Activated CD4-positive, alpha-beta T cell treated with anti-CD3 and anti-CD28 coated beads, Interleukin-2, amount 50 U/mL, for 16 hours (primary cell): ENCODE measurements at places on chromosomes 5 and 9.
A peak's percentile ranks its signal among the peaks of the same experiment; 100 is the strongest.

DNA sequence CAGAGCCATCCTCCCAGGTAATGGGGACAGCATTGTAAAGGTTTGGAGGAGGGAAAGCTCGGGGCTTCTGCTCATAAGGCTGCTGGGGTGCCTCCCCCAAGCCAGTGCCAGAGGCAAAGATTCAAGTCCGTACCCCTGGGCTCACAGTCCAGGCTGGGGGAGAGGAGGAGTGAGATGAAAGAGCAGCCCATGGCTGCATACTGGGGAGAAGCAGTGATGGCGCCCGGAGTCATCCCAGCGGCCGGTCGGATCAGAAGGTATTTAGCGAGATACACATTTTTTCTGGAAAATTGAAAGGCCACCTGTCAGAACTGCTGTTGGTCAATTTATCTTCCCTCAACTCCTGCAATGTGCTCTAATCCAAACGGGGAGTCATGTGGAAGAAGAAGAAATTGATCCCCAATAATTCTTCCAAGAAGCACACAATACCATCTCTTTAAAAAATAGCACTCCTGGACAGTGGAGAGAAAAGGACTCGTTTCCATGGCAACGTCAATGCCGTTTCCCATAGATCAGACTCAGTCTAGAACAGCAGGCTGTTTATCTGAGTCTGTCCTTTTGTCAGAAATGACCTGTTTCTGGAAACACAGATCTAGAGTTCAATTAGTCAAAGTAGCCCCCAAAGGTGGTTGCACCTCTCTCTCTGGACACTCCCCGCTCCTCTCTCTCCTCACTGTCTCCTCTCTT, 65.9 kb downstream of the NSG2 start:
- DNase-seq: no peak

DNA sequence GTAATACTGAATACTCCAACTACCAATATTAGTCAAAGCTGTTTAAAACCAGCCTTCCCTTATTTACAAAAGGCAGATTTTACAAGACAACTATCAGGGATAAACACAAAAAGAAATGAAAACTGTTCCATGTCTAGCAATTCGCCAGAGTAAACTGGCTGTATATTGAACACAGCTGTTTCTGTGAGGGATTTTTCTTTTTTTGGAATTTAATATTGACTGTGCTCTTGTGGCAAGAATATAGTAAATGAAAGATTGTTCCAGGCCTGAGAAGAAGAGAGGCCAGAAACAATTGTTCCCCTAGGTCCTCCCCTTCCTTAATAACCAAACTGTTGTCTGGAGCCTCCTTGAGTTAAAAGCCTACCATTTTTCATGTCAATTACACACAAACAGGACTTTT, 188.6 kb downstream of the PDE4D start:
- no peak for DNase-seq

- no peak for DNase-seq
These were observed 91.2 kb downstream of the MED10 start for GRCh38 chr5:6287176-6287575.

GRCh38 chr9:98821831-98822230, 14.4 kb downstream of the GALNT12 start:
- no peak for DNase-seq

GRCh38 chr5:168683247-168683926, 104.2 kb upstream of the PANK3 start:
- peak; percentile 37 for DNase-seq

GRCh38 chr9:26725573-26725972, 167.0 kb downstream of the CAAP1 start:
- DNase-seq: no peak

- no peak for DNase-seq
These were observed 95.0 kb downstream of the NSG2 start for GRCh38 chr5:174140452-174141020.

- DNase-seq: peak; percentile 43
These were observed 647 bp downstream of the SMARCA2 start for GRCh38 chr9:2015581-2016407.

GRCh38 chr9:92008041-92008440, 58.0 kb upstream of the ROR2 start:
- no peak for DNase-seq

- no peak for DNase-seq
These were observed 63.5 kb downstream of the ROR2 start for GRCh38 chr9:91886414-91887076.

DNA sequence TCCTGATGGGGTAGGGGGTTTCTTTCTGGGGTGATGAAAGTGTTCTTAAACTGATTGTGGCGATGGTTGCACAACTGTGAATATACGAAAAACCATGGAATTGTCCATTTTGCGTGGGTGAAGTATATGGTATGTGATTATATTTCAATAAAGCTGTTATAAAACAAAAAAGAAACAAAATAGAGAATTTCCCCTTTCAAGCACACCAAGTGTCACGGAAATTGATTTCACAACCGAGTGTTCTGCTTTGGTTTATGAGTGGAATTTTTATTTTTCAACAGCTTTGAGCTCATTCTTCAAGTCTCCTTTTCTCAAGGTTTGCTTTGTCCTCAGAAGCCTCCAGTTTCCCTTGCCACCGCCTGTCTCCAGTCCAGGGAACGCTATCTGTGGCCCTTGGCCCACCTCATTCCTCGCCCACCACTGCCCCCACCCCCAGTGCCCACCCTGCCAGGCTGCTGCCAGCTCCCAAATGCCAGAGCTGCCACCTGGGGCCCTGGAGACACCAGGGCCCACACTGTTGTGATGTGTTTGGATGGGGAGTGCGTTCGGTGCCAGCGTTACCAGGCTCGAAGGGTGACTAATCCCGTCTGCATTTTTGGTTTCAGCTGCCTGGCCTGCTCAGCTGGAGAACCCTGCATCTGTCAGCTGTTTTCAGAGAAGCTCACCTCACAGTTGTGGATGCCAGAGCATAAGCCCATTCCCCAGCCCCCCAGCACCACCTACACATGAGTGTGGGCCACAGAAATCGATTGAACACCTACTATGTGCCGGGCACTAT, 30.4 kb downstream of the DUSP1 start:
- no peak for DNase-seq

DNA sequence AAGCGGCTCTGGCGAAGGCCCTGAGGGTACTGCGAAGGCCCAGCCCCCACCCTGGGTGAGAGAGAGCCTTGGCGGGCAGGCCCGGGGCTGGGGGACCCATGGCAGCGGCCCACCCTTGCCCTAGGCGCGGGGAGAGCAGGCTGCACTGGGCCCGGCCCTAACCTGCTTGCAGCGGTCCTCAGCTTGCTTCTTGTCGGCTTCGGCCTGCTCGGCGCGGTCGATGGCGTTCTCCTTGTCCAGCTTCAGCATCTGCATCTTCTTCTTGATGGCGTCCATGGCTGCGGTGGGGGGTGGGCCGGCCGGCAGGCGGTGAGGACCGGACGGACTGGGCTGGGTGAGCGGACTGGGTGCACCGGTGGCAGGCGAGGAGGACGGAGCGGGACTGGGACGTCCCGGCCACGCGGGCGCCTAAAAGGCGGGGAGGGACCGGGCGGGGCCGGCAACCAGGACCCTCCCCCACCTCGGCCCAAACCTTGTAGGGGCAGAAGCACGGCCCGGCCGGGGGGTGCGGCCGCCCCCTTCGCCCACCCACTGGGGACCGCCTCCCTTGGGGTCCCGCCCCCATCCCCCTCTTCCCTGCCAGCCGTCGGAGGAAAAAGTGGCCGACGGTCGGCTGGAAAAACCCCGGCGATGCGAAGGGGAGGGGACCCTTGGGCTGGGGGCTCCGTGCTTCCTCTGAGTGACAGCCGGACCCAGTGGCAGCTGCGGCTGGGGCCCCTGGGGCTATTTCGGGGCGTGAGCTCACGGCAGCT, at the start of gene TPM2:
Gene TPM2, minus strand, starts transcription at position 384 of the 752 bp plus-strand sequence. Its CDS starts 108 bp downstream, at position 276.
- no peak for DNase-seq

DNA sequence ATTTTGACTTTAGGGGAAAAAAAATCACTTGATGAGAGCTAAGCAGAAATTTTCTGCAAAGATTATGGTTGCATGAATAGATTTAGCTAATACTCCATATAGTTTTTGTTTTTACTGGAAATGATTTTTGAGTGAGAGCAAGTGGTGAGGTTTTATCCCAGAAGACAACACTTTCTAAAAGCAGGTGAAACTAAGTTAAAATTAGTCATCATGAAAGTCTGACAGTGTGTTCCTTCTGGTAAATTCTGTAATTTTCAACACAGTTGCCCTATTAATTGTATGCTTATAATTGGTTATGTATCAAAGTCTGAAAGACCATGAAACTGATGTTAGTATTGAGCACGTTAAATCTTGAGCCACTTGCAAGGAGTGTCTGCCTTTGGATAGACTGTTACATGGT, 91.5 kb downstream of the SMARCA2 start:
- peak; percentile 14 for DNase-seq

GRCh38 chr5:156942064-156942463, 21.0 kb downstream of the TIMD4 start:
- DNase-seq: peak; percentile 50

- no peak for DNase-seq
These were observed 564.0 kb upstream of the KLF4 start for GRCh38 chr9:108053555-108054061.

GRCh38 chr5:152470167-152470566, 65.1 kb upstream of the NMUR2 start:
- no peak for DNase-seq

- no peak for DNase-seq
These were observed 86.2 kb downstream of the CAMSAP1 start for GRCh38 chr9:135821116-135821515.

- DNase-seq: no peak
These were observed 34.5 kb downstream of the TRIO start for GRCh38 chr5:14177634-14178033.

DNA sequence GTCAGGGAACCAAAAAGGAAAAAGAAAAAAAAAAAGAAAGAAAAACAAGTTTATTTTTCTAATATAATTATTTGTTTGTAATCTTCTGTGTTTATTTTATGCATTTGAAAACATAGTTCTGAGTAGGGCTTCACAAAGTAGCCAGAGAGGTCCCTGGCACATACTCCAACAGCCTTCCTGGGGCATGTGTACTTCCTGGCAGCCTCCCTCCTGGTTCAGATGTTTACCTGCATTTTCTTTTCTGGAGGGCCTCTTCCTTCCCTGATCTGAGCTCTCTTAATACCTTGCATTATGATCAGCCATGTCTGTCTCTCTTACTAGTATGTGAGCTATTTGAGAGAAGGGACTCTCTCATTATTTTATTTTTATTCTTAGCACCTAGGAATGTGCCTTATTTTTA, 361.8 kb downstream of the KDM4C start:
- DNase-seq: no peak

GRCh38 chr5:136984772-136985446, 514.2 kb downstream of the SPOCK1 start:
- DNase-seq: no peak

- DNase-seq: no peak
These were observed 150.6 kb upstream of the EFNA5 start for GRCh38 chr5:107821288-107821687.

- DNase-seq: peak; percentile 73
These were observed 2.0 kb downstream of the IER5L start for GRCh38 chr9:129175825-129176633.

DNA sequence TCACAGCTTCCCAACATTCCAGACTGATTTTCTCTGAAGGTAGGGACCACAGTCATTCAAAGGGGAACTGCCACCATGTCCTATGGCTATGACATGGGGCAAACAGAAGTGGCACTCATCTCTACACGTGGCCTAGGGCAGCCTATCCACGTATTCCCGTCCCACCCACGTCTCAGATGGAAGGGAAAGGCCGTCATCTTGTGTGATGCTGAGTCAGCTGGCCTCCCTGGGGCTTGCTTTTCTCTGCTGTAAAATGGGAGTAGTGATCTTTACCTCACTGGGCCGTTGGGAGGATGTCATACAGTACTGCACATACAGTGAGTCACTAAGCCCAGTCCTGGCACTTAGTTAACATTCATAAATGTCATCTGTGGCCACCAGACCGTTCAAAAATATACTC, 72.3 kb downstream of the RAPGEF1 start:
- peak; percentile 91 for DNase-seq

- no peak for DNase-seq
These were observed 11.0 kb downstream of the ABCA2 start for GRCh38 chr9:137017071-137017470.

DNA sequence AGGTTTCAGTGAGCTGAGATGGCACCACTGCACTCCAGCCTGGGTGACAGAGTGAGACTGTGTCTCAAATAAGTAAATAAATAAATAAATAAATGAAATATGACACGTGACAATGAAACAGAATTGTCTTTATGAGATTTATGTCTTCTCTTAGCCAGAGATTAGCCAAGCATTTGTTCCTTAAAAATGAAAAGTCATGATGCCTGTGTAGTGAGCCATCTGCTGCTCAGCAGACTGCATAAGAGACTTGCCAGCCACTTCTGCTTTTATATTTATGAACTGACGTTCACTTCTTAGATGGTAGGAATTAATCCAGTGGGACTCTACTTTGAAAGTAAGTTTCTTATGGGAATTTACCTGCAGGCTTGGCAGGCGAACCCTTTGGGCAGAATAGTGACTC, 227.4 kb downstream of the NR3C1 start:
- no peak for DNase-seq

DNA sequence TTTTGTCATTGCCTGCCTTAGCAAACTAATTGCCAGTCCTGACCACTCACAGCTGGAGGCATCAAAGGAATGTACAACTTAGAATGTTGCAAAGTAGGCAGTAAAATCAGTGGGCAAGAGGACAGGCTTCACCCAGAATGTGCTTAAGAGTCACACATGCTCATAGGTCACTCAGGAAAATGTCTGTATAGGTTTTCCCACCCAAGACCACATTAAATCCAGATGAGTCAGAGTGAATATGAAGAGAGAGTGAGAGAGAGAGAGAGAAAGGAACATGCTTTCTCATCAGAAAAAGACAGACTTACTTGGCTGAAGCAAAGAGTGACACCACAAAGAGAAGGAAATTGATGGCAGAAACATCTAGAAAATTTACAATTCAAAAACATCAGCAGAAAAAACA, 37.9 kb downstream of the PLEKHG4B start:
- no peak for DNase-seq

GRCh38 chr5:11040345-11040744, 279.3 kb upstream of the DAP start:
- DNase-seq: no peak
